Skin of body (tissue), 3 donors: ENCODE measurements at places on chromosomes 3 and 15. TPM values are rescaled to one million over a fixed set of nuclear protein-coding genes. Genes with fewer than 3 reads are reported as not detected.

GATM gene
- total RNA-seq, result 132 TPM

SLC7A14 gene
- total RNA-seq, result under 0.01 TPM

PYGO1 gene
- total RNA-seq, result 11.3 TPM

SPTBN5 gene
- 1.7 TPM for total RNA-seq

ARRDC4 gene
- total RNA-seq, result 25.4 TPM

GABRB3 gene
- total RNA-seq, result 1.8 TPM

ATP10A gene
- 11.7 TPM for total RNA-seq

SUSD5 gene
- total RNA-seq, result 3.3 TPM

P2RY12 gene
- total RNA-seq, result 1.7 TPM

ACTL6A gene
- total RNA-seq, result 45.8 TPM

FAM81A gene
- 0.39 TPM for total RNA-seq

NOX5 gene
- total RNA-seq, result 0.39 TPM

CEMIP gene
- 6.5 TPM for total RNA-seq

TMC3 gene
- total RNA-seq, result 0.20 TPM

TM2D3 gene
- 42.6 TPM for total RNA-seq

RTP1 gene
- total RNA-seq, result not detected

GPR149 gene
- total RNA-seq, result not detected

TMEM44 gene
- 9.9 TPM for total RNA-seq

CAMK2N2 gene
- total RNA-seq, result not detected

WDR82 gene
- 61.7 TPM for total RNA-seq

POLQ gene
- 3.7 TPM for total RNA-seq

FES gene
- 23.0 TPM for total RNA-seq

FETUB gene
- 0.49 TPM for total RNA-seq

DNASE1L3 gene
- 4.1 TPM for total RNA-seq

CYP11A1 gene
- total RNA-seq, result 0.69 TPM

MINAR1 gene
- total RNA-seq, result 2.6 TPM

H1-8 gene
- total RNA-seq, result not detected

IQCH gene
- 0.89 TPM for total RNA-seq

THSD4 gene
- 24.3 TPM for total RNA-seq

GOLGA6L4 gene
- total RNA-seq, result 2.9 TPM

CLDN18 gene
- not detected for total RNA-seq

FBXW12 gene
- not detected for total RNA-seq

MUSTN1 gene
- total RNA-seq, result 9.6 TPM

COL6A5 gene
- 0.30 TPM for total RNA-seq

CCR2 gene
- total RNA-seq, result 2.9 TPM

KLHL40 gene
- total RNA-seq, result 13.4 TPM

GRIP2 gene
- 2.4 TPM for total RNA-seq

SLC2A2 gene
- not detected for total RNA-seq

GOLGA8N gene
- total RNA-seq, result 14.3 TPM

AP3B2 gene
- total RNA-seq, result 0.89 TPM

TMEM108 gene
- 1.4 TPM for total RNA-seq

LRRC15 gene
- total RNA-seq, result 23.6 TPM

CHRNA3 gene
- total RNA-seq, result 0.39 TPM

PLXND1 gene
- total RNA-seq, result 134 TPM

POTEB2 gene
- total RNA-seq, result not detected

ADPRH gene
- total RNA-seq, result 2.7 TPM

ZNF662 gene
- total RNA-seq, result 12.1 TPM

HYAL3 gene
- total RNA-seq, result 2.7 TPM

CHMP2B gene
- total RNA-seq, result 40.0 TPM

ZNF80 gene
- not detected for total RNA-seq

KCNMB2 gene
- total RNA-seq, result 3.4 TPM

SAMMSON gene
- 0.69 TPM for total RNA-seq

IMPDH2 gene
- 261 TPM for total RNA-seq

ALPK3 gene
- 7.5 TPM for total RNA-seq

ACAD11 gene
- total RNA-seq, result 40.4 TPM

TRAIP gene
- 2.8 TPM for total RNA-seq

FAM3D gene
- 1.8 TPM for total RNA-seq

GP9 gene
- 0.49 TPM for total RNA-seq

SI gene
- total RNA-seq, result not detected

ARID3B gene
- total RNA-seq, result 4.8 TPM
